Panc1 (cell line): ENCODE measurements at places on chromosomes 3 and 15. TPM values are rescaled to one million over a fixed set of nuclear protein-coding genes. Genes with fewer than 3 reads are reported as not detected.

DNA sequence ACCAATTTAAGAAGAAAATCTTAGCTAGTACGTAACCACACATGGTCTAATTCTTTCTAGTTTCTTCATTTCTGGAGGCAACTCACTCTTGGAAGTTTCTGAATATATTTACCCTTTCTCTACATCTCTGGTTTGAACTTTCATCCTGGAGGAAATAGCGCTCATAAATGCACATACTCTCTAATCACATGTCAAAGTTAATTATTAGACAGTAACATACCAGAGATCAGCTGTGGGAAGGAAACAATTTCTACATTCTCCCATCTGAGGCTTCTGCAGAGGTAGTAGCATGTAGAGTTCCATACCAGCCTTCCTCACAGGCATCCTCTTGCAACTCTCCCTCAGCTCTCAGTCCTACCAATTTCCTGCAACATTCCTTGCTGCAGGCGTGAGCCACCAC, 132.5 kb downstream of the RBPMS2 start:
- no peaks in the 10 kb centered on the region for H3K27me3 ChIP-seq
- no peak overlapping the region for H3K27ac ChIP-seq

GRCh38 chr3:139454346-139454745, 22.0 kb downstream of the RBP2 start:
- no peak overlapping the region for H3K4me3 ChIP-seq
- no peaks in the 10 kb centered on the region for H3K36me3 ChIP-seq
- no peaks in the 10 kb centered on the region for H3K27me3 ChIP-seq
- no peaks in the 10 kb centered on the region for H3K4me1 ChIP-seq

DNA sequence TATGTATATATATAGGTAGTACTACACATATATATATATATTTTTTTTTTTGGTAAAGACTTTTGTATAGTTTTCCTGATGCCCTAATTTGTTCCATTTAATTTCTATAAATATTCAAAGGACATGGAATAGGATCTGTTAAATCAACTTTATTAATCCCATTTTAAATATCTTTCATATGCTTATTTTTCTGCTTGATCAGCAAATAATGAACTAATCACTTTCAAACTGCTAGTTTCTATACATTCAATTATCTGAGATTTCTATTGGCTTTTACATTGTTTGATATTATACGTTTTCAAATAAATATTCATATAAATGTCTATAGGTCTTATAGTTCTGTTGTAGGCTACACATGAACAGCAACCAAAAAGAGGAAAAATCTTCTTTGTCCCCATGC, 21.7 kb downstream of the ZXDC start:
- no peak overlapping the region for H3K4me3 ChIP-seq
- no peaks in the 10 kb centered on the region for H3K4me1 ChIP-seq
- H3K36me3 ChIP-seq, result peaks cover 4% of the 10 kb centered on the region; the same call in 1 of the 2 replicates

GRCh38 chr15:66249605-66250174, 3.9 kb downstream of the MEGF11 start:
- no peak overlapping the region for H3K4me3 ChIP-seq
- H3K4me1 ChIP-seq, result peaks cover 3% of the 10 kb centered on the region; the same call in 1 of the 2 replicates
- H3K27ac ChIP-seq, result no peak overlapping the region
- H3K27me3 ChIP-seq, result peaks cover 19% of the 10 kb centered on the region
- no peaks in the 10 kb centered on the region for H3K36me3 ChIP-seq

DNA sequence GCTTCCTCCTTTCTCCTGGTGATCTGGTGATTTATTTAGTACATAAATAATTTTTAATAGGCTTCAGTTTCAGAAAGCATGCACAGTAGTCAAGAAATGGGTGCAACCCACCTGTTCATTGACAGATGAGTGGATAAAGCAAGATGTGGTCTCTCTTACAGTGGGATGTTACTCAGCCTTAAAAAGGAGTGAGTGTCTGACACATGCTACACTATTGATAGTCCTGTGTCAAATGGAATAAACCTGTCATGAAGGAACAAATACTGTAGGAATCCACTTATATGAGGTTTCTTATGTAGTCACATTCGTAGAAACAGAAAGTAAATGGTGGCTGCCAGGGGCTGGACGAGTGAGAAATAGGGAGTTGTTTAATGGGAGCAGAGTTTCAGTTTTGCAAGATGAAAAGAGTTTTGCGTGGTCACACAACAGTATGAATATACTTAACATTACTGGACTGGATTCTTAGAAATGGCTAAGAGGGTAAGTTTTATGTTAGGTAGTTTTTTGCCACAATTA, 56.0 kb upstream of the PPARG start:
- no peaks in the 10 kb centered on the region for H3K36me3 ChIP-seq
- DNase-seq, result no peak
- no peaks in the 10 kb centered on the region for H3K4me1 ChIP-seq
- H3K4me3 ChIP-seq, result no peak overlapping the region

DNA sequence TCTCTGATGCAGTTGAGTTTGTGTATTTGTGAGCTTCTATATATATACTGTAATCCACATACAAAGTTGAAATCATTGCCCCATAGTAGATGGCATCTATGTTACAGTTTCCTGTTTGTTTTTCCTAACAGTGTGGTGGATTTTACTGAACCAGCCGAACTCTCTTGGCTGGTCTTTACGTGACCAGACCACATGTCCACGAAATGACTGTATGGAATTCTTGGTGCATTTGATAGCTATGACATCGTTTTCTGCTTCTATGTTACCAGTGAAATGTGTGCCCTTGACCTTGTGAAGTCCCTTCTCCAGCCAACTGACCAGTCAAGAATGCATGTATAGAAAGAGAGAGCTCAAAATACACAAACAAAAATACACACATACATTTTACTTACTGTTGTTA, 1.8 kb downstream of the KCNMB2 start:
- no peak overlapping the region for H3K4me3 ChIP-seq
- peaks cover 30% of the 10 kb centered on the region for H3K27me3 ChIP-seq
- no peaks in the 10 kb centered on the region for H3K36me3 ChIP-seq

DNA sequence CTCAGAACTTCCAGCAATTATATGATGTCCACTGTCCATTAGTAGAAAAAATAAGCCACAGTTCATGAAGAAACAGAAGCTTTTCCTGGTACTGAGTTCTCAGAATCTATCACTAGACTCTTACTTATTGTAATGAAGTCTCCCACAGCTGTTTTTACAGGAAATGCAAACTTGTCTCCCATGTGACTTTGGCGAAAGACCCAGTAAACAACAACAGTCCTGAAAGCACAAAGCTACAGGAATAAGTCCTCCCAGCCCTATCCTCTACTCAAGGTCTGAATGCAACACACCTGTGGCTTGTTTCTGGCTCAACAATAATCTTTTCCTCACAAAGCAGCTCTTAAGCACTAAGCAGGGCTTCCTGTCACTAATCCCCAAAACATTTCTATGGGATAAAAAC, 55.9 kb downstream of the EOMES start:
- no peaks in the 10 kb centered on the region for H3K36me3 ChIP-seq
- 0 out of 2 replicates have a peak, but pooled peaks cover 3% of the 10 kb centered on the region for H3K4me1 ChIP-seq
- H3K4me3 ChIP-seq, result no peak overlapping the region
- H3K27me3 ChIP-seq, result no peaks in the 10 kb centered on the region
- DNase-seq, result no peak

DNA sequence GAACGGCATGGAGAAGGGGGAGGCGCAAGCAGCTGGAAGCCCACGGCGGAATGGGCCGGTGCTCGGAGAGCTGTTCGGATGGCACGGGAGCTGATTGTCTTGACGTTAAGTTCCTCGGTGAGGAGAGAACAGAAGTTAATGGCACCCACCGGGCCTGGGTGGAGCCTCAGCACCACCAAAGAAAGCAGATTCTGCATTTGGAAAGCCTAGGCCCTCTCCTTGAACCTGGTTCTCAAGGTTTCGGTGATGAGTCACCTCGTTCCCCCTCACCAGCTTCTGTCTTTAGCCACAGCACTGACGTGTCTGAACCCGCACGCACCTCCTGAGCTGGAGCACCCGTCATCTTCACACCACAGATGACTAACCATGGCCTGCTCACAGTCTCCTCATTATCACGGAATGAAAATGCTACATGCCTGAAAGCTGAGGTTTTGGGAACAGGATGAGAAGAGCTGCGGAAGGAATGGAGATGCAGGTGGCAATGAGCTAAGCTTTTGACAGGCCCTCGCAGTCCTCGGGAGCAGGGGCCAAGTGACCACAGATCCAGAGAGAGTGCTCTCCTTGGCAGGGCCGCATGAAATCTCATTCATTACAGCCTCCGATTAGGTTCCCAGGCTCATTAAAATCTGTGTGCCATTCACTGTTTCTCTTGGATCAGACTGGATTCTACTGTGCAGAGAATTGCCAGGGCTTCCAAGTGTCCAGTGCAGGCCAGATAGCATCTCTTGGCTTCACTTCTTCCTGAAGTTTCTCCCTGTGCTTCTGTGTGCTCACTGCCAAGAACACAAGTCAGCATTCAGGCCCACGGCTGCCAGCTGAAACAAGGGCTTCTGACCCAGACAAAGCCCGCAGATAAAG, 96.3 kb upstream of the DLG1 start:
- peak; percentile 92 for DNase-seq
- no peak overlapping the region for H3K4me3 ChIP-seq
- no peaks in the 10 kb centered on the region for H3K36me3 ChIP-seq
- H3K27me3 ChIP-seq, result peaks cover 15% of the 10 kb centered on the region
- H3K27ac ChIP-seq, result no peak overlapping the region
- H3K4me1 ChIP-seq, result no peaks in the 10 kb centered on the region

- no peak overlapping the region for H3K4me3 ChIP-seq
- no peak overlapping the region for H3K27ac ChIP-seq
- peaks cover 4% of the 10 kb centered on the region; the same call in 1 of the 2 replicates for H3K27me3 ChIP-seq
Observed at GRCh38 chr3:132283916-132284405, 33.2 kb upstream of the ACP3 start.

- H3K27ac ChIP-seq, result no peak overlapping the region
- H3K4me3 ChIP-seq, result no peak overlapping the region
- H3K27me3 ChIP-seq, result peaks cover 19% of the 10 kb centered on the region
- DNase-seq, result no peak
- H3K4me1 ChIP-seq, result no peaks in the 10 kb centered on the region
Observed at GRCh38 chr3:148906667-148907066, 41.6 kb downstream of the CPA3 start.

DNA sequence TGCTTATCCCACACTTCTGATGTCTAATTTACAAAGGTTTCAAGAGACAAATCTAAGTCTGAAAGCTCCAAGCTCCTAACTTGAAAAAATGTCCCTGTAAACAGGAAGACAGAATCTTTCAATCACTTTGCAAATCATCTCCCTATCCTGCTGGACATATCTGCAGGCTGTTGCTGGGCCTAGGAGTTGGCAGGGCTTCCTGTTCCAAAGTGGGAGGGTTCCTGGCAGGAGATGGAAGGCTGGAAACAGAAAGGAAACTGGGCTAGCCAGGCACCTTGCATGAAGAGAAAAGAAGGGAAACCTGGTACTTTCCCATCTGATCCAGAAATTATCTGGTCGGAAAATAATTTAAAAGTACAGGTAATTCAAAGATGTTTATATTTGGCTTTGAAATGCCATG, 227.3 kb upstream of the IL12A start:
- no peak for DNase-seq
- no peak overlapping the region for H3K4me3 ChIP-seq
- no peaks in the 10 kb centered on the region for H3K27me3 ChIP-seq
- H3K36me3 ChIP-seq, result no peaks in the 10 kb centered on the region

Gene DUOX1
- 0.31 TPM for total RNA-seq

Gene RTP4
- total RNA-seq, result 2.5 TPM

Gene TGM5
- not detected for total RNA-seq

Gene KNG1
- 0.23 TPM for total RNA-seq

Gene UBA7
- 12.5 TPM for total RNA-seq

Gene CCR1
- total RNA-seq, result not detected

Gene NDUFAF3
- total RNA-seq, result 101 TPM
